ENCODE measurements at places on chromosomes 12 and 14. TPM values are rescaled to one million over a fixed set of nuclear protein-coding genes. Genes with fewer than 3 reads are reported as not detected.

DNA sequence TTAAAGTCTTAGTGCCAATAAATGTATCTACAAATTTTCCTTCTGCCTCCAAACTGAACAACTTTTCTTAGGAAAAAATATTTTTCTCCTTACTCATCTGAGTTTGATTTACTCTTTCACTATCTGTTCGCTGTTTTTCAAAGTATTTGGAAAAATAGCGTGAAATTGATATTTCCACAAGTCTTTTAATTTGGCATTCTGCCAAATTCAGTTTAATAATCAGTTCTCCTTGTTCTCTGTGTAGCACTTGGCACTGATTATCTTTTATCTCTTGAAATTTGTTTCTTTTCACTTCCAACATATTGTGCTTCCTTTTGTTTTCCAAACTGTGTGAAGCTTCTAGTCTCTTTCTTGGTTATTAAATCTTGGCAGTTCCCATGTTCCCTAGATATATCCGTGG is 559.8 kb downstream of the RPL10L start:
- DNase-seq, result no peak

DNA sequence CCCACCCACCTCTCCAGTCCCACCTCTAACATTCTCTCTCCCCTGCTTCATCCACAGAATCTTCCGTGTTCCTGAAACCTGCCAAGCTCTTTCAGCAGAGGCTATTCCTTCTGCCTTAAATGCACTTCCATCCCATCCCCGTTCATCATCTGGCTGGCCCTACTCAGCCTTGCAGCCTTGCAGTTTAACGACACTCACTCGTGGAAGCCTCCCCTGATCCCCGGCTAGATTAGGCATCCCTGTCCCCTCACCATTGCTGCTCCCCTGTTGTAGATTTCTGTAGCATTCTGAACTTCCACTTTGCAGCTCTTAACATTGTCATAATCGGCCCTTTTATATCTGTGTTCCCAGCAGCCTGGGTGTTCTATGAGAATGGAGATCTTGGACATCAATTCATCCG is 280.5 kb upstream of the NOS1 start:
- no peak for DNase-seq

- DNase-seq, result no peak
Observed at GRCh38 chr12:122790393-122791075, 16.2 kb downstream of the CCDC62 start.

DNA sequence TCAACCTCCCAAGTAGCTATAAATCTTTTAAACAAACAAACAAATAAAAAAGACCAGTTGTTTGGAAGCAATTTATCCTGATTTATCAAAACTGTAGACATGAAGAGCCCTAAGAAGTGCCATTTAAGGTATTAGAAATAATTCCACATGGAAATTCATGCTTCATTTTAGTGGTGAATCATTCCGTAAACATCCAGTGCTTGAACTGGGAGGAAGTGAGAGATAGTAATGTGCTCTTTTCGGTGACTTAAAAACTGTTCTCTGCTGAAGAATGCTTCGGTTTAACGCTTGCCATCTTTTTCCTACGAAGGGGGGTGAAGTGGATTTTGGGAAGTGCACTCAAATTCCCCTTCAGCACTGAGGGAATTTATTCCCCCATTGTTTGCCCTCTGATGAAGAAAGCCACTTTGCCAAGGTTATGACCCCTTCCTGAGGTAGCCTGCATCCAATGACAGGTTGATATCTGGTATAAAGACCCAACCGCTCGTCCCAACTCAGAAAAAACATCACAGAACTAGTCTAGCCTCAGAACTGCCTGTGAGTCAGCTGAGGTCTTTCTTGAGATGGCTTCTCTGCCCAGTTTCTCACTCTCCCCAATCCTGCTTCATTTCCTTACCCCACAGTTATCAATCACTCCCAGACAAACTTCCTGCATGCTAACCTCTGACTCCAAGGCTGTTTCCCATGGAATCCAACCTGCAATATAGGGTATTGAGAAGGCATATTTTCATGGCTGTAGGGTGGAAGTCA is 244.1 kb downstream of the AEBP2 start:
- DNase-seq, result no peak

DNA sequence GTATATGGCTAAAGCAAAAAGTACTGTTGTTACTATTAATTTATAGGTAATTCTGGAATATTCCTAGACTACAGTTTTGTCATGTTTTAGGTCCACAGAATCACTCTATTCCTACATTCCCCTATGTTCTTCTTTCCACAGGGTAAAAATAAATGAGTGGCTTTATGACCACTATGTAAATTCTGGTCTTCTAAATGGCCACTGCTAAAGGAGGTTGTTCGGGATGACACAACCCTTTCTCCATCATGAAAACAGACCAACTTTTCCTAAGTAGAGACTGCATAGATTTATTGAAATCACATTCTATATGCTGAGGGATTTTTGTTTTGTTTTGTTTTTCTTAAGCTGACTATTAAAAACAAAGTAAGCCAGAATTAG is 88.0 kb downstream of the SYT1 start:
- DNase-seq, result no peak

DNA sequence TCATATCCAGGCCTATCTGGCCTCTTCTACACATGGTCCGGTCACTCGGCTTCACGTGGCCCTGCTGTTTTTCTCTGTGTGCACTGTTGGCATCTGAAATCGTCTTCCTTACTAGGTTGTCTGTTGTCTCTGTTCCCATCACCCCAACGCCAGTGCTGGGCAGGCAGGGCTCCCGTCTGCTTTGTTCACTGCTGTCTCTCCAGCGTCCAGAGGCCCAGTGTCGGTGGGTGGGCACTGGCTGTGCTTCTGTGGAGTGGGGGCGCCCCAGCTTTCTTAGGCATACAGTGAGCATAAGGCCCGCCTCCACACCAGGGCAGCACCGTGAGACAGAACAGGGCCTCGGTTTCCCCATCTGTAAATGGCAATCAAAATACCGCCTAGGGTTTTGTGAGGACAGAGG is 153.1 kb downstream of the BCL11B start:
- no peak for DNase-seq

DNA sequence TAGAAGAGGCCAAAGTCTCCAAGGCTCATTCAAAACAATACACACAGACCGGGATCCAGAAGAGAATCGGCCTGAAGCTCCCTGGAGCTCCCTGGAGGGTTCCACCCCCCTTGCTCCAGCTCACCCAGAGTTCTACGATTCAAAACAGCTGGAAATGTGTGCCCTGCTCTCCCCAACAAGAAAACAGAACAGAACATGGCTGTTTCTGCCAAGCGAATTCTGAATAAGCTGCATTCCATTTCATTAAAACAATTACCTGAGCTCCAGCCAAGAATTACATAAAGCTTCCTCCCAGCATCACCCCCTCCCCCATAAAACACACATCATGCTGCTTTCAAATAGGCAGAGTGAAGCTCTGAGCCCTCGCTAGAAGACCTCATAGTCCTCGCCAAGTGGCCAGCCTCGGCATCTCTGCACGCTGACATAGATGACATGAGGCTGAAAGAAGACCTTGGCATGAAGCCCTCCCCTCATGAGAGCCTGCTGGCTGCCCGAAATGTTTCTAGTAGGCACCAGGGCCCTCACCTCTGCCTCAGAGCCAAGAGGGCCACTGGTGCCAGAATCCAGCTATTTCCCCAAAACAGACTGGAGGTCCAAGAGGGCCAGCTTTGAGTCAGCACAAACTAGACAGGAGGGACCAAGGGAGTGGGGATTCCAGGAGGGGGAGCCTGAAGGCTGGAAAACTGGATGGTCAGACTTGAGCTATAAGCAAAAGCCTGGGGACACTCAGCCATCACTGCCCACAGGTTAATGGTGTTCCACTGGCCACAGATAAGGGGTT is 8.3 kb downstream of the PXN start:
- no peak for DNase-seq

GRCh38 chr12:75750716-75751306 is 239.4 kb upstream of the KRR1 start:
- DNase-seq, result no peak

DNA sequence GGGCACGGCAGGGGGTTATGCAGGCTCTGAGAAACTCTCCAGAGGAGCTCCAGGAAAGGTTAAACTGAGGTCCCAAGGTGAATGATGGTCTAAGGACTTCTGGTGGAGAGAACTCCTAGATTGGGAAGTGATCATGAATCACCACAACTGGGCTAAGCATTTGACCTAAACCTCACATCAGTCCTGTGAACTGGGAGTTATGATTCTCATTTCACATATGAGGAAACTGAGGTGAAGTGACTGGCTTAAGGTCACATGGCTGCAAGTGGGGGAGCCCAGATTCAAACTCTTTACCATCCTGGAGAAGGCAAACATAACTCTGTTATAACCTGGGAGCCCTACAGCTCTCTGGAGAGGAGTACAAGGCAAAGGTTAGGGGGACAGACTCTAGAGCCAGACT is 4.2 kb downstream of the RARG start:
- DNase-seq, result no peak

GRCh38 chr12:45575417-45575816 is 154.1 kb upstream of the ARID2 start:
- no peak for DNase-seq

DNA sequence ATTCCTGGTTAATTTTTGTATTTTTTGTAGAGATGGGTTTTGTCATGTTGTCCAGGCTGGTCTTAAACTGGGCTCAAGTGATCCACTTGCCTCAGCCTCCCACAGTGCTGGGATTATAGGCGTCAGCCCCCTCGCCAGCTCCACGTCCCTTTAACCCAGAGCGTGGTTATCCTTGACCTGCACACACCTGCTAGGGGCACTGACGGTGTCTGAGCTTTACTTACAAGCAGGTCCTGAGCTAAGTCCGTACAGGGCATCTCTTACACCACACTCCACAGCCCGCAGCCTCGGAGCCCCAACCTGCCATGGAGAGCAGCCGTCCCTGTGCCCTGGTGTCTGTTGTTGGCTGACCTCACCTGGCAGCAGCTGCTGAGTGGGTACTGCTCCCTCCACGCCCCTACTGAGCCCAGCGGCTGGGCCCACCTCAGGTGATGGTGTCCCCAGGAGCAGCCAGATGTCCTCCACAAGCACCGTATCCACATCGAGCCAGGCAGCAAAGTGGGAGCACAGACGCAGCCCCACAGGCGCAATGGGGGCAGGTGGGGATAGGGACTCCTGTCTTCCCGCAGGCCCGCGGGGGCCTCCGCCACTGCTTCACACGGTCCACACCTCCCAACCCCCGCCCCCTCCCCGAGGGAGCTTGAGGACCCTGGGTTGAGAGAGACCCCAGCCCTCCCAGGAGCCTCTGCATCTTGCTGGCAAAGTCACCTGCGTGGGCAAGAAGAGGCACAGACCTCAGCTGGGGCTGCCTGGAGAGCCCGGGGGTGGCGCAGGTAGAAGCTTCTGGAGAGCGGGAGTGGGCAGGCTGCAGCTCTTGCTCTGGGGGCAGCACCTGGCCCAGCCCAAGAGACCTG is 325.4 kb upstream of the SFSWAP start:
- DNase-seq, result no peak

DNA sequence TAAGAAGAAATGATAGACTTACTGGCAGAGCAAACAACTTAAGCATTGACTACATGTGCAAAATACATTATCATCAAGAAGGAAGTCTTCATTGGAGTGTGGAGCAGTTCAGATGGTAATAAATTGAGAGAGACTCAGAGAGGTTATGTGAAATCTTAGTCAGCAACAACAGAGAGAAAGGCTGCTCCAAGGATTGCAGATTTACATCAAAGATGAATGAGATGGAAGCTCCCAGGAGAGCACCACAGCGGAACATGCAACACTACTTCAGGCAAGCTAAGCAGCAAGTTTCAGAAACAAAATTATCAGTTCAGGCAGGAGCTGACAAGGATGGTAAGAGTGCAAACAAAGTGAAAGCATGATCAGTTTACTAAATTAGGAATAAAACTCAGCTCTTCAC is 882.3 kb downstream of the LRFN5 start:
- no peak for DNase-seq

DNA sequence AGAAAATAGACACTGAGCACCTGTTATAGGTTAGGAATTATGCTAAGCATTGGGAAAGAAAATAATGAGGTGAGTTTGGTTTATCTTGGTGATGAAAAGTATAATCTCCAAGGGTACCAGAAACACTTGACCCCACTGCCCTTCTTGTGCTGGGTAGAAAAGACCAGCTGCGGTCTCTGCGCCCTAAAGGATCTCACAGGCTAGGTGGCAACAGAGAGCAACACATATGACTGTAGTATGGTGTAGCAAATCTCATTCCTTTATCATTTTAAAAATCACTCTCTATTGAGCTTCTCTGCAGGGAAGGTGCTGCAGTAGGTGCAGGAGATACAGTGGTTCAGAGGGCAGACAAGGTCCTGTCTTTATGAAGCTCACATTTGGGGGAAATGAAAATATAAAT is 26.1 kb downstream of the NRXN3 start:
- no peak for DNase-seq

- no peak for DNase-seq
Observed at GRCh38 chr12:95096852-95097251, 23.4 kb upstream of the NR2C1 start.

- no peak for DNase-seq
Observed at GRCh38 chr12:6123258-6123657, 1.2 kb downstream of the VWF start.

GRCh38 chr14:58072288-58073071 is 79.5 kb downstream of the ARMH4 start:
- no peak for DNase-seq

- DNase-seq, result no peak
Observed at GRCh38 chr12:90207799-90208198, 499.2 kb upstream of the ATP2B1 start.

The ADAM21 gene
- total RNA-seq, result not detected

The WIF1 gene
- total RNA-seq, result 171 TPM

The DEGS2 gene
- 1.7 TPM for total RNA-seq

The CRIP2 gene
- 191 TPM for total RNA-seq

The P2RX2 gene
- 0.55 TPM for total RNA-seq

The CPNE8 gene
- 32.1 TPM for total RNA-seq

The RNF212B gene
- total RNA-seq, result not detected

The PPP1CC gene
- 90.6 TPM for total RNA-seq

Measured in upper lobe of right lung (tissue), 1 donor.